ENCODE measurements at places on chromosomes 13 and 19. TPM values are rescaled to one million over a fixed set of nuclear protein-coding genes. Genes with fewer than 3 reads are reported as not detected.

The EBPL gene
- 59.0 TPM for polyA plus RNA-seq

The PCDH17 gene
- polyA plus RNA-seq = 14.3 TPM

The SLC10A2 gene
- 0.72 TPM for polyA plus RNA-seq

The FGF21 gene
- polyA plus RNA-seq = not detected

The TGFBR3L gene
- 1.3 TPM for polyA plus RNA-seq

The ZNF865 gene
- 8.9 TPM for polyA plus RNA-seq

The CEACAM3 gene
- polyA plus RNA-seq = not detected

The ZNF541 gene
- 0.25 TPM for polyA plus RNA-seq

Measured in left renal cortex interstitium (tissue), 4 donors.